ENCODE measurements at places on chromosomes 1 and 21. TPM values are rescaled to one million over a fixed set of nuclear protein-coding genes. Genes with fewer than 3 reads are reported as not detected.

The ANKRD65 gene
- total RNA-seq: 14.7 TPM

The TMOD4 gene
- 1.2 TPM for total RNA-seq

The C1QB gene
- not detected for total RNA-seq

The C8B gene
- total RNA-seq: not detected

The NBPF4 gene
- 0.70 TPM for total RNA-seq

The MXRA8 gene
- 0.80 TPM for total RNA-seq

The MATN1 gene
- total RNA-seq: 0.37 TPM

The TMEM269 gene
- total RNA-seq: 1.0 TPM

The METTL18 gene
- 11.4 TPM for total RNA-seq

The CRYBG2 gene
- 24.6 TPM for total RNA-seq

The TSNAX gene
- 23.5 TPM for total RNA-seq

The LRRN2 gene
- total RNA-seq: 7.0 TPM

The BATF3 gene
- total RNA-seq: 0.50 TPM

The S100A10 gene
- total RNA-seq: 966 TPM

The ASCL5 gene
- 0.38 TPM for total RNA-seq

The LCE1A gene
- not detected for total RNA-seq

The NES gene
- 6.8 TPM for total RNA-seq

The ARHGEF16 gene
- total RNA-seq: 25.1 TPM

The FCRL3 gene
- total RNA-seq: not detected

The PBX1 gene
- total RNA-seq: 57.7 TPM

The GNAT2 gene
- total RNA-seq: 0.52 TPM

The SLC30A2 gene
- total RNA-seq: not detected

The ADGRB2 gene
- 28.5 TPM for total RNA-seq

The TLCD4 gene
- 11.2 TPM for total RNA-seq

The UBE2U gene
- total RNA-seq: not detected

The PLA2G2F gene
- 0.20 TPM for total RNA-seq

The CD1C gene
- total RNA-seq: not detected

The NCAM2 gene
- total RNA-seq: not detected

The FNDC7 gene
- total RNA-seq: not detected

The SPRR1B gene
- total RNA-seq: not detected

The PRKAA2 gene
- 5.0 TPM for total RNA-seq

The NPL gene
- total RNA-seq: 3.0 TPM

The FYB2 gene
- not detected for total RNA-seq
